ENCODE measurements at places on chromosomes 3 and 15.
A peak's percentile ranks its signal among the peaks of the same experiment; 100 is the strongest.

DNA sequence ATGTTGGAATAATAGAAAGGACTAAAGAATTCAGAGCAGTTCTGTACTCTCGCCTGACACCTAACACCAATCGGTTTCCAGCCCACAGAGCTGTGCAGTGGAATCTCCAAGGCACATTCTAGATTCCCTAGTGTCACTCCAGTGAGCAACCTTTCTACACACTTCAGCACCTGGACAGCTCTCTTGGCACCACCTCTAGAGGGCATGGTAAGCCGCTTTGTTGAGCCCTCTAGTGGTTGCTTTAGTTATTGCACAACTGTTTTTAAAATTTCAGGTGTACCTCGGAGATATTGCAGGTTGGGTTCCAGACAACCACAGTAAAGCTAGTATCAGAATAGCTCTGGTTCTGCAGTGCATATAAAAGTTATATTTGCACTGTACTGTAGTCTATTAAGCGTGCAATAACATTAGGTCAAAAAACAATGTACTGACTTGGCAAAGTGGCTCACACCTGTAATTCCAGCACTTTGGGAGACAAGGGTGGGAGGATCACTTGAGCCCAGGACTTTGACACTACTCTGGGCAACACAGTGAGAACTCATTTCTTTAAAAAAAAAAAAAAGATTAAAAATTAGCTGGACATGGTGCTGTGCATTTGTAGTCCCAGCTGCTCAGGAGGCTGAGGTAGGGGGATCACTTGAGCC lies 26.5 kb upstream of the ERC2 start:
- peak; percentile 25 for DNase-seq

- DNase-seq: no peak
Observed at GRCh38 chr3:101156787-101157345, 163.5 kb downstream of the IMPG2 start.

DNA sequence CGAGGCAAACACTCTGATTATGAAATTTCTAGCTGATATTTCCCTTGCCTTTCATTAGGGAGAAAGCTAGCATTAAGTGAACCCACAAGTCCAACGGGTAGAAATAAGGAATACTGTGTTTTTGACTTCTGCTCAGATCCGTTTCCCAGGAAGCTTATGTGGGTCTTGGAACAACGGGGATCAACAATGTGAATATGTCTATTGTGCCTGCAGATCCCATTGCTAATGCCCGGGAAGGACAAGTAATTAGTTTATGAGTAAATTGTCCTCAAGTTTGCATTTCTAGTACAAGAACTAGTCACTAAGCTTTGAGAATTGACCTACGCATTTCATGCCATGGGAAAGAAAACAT lies 236.4 kb downstream of the UACA start:
- peak; percentile 36 for DNase-seq

GRCh38 chr3:171049861-171050444 lies 23.4 kb upstream of the SLC2A2 start:
- DNase-seq: peak; percentile 58

DNA sequence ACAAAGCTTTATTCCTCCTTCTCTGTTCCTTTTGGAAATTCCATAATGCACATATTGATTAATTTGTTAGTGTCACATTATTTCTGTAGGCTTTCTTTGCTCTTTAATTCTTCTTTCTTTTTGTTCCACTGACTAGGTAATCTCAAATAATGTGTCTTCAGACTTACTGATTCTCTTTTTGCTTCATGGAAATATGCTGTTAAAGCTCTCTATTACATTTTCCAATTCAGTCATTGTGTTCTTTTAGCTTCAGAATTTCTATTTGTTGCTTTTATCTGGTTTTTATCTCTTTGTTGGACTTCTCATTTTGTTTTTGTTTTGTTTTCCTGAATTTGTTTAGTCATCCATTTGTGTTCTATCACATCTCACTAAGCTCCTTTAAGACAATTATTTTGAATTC lies 147.0 kb upstream of the EOMES start:
- no peak for DNase-seq

DNA sequence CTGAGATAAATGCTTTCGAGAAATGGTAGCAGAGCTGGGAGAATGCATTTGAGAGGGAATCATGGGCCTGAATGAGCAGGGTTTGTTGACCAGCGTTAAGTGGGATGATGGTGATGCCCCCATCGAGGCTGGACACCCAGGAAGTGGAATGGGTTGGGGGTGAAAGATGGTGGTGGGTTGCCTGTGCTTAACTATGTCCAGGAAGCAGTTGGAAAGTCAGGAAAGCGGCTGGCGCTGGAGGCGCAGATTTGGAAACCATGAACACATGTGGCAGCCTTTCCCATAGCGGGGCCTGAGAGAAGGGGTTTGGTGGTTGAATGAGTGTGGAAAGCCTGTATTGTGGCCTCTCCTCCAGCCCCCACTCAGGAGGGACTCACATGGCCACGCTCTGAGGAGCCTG lies 80.7 kb downstream of the AAGAB start:
- no peak for DNase-seq

DNA sequence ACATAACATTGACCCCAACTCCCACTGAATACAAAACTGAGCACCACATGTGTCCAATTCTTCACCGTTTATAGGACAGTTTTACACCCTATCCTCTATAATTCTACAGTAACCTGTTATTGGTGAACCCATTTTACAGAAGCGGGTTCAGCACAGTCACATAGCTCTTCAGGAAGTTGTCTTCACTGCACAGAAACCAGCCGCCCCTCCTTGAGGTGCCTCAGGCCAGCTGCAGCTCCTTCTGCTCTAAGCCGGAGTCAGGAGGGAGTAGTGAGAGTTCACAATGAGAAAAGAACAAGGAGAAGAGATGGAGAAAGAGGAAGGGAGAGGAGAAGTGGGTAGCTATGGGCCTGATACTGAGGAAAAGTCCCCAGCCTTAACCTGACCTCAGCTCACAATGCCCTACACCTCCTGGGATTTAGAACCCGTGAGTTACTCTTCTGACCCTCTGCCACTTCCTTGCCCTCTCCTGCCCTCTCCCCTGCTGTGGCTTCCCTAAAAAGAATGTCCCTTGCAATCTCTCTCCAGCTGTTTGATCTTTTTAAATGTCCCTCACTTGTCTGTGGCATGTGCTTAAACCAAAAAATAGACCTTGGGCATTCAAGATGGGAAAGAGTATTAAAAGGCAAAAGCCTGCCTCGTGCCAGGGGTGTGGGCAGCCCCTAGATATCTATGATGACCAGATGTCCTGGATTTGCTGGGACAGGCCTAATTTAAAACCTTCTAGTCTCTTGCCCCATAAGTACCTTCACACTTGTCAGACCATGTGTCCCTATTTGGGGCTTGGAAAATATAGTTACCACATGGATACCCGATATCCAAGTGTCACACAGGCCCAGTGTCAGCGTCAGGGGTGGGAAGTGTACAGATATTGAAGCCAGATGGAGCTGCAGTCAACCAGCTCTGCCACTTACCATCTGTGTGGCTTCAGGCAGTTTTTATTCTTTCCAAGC lies 71.3 kb upstream of the HES1 start:
- no peak for DNase-seq

DNA sequence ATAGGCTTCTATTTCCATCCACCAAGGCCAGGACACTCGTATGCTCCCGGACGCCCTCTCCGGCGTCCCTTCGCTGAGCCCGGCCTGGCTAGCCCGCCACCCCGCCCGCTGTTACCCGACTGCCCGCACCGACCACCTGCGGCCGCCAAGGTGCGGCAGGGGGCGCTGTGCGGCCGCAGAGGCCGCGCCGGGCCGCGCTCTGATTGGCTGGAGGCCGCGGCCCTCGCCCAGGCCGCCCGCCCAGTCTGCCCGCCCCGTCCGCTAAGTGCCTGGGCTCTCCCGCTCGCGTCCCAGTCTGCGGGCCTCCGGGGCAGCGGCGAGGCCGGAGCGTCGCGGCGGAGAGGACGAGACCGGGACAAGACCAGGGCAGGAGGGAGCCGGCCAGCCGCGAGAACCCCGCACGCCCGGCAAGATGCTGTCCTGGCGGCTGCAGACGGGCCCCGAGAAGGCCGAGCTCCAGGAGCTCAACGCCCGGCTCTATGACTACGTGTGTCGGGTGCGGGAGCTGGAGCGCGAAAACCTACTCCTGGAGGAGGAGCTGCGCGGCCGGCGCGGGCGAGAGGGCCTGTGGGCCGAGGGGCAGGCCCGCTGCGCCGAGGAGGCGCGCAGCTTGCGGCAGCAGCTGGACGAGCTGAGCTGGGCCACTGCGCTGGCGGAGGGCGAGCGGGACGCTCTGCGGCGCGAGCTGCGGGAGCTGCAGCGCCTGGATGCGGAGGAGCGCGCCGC lies at the start of gene SYNM:
SYNM (plus strand) TSS at position 293 of the 726 bp plus-strand sequence; CDS start at position 413, 120 bp downstream.
- peak; percentile 70 for DNase-seq

DNA sequence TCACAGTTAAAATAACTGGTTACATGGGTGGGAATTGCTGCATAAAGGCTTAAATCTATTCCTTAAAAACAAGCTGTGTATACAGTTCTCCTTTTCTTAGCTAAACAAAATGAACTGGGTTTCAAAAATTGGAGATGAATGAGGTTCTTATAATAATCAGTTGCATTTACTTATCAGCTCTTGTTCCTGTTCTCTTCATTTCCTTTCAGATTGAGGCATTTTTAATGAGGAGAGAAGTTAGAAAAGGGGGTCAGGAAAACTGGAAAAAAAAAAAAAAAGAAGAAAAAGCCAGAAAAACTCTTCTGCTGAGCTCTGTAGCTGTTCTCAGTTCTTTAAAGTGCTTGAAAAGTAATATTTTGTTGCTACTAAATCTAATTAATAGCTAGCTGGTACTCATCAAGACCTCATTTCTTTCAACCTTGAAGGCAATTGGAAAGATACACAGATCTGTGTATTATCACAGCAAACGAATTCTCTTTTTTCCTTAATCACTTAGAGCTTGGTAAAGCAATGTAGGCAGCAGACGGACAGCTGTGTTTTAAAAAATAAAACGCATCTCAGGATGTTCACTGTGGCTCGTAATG lies 32.2 kb downstream of the PTPRG start:
- DNase-seq: no peak

- DNase-seq: peak; percentile 81
Observed at GRCh38 chr15:92541291-92542200, 114.0 kb downstream of the FAM174B start.

GRCh38 chr15:64842096-64842939 lies 603 bp downstream of the PLEKHO2 start:
- DNase-seq: no peak

DNA sequence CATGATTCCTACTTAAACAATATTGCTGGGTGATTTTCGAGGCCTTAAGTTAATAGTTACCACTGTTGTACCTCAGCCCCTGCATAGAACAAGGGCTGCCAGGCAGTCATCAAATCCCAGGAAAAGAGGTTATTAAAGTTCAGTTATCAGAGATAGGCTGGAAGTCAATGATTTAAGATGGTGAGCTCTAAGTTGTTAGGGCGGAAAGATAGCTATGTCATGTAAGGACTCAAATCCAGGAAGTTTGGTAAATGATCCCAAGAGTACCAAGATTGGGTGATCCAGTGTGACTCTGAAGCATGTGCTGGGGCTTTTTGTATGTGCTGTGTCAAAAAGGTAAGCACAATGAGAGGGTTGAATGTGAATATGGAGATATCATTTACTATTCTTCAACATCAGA lies 287.9 kb downstream of the NLGN1 start:
- no peak for DNase-seq

DNA sequence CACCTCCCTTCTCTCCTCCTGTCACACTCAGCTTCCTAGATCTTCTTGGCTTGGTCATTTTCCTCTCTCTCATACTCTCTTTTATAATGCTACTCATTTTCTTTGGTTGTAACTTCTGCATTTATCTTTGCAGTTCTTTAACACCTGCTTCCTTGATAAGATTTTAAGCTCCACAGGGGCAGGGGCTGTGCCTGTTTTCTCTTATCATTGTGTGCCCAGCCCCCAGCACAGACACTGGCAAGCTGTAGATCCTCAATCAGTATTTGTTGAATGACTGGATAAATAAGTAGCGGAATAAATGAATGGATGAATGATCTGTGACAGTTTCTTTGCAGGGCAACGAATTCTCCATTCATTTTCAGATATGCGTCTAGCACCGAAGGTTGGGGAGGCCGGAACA lies 64.3 kb upstream of the MEX3B start:
- DNase-seq: no peak

GRCh38 chr3:193515966-193516365 lies 38.7 kb downstream of the ATP13A4 start:
- no peak for DNase-seq

DNA sequence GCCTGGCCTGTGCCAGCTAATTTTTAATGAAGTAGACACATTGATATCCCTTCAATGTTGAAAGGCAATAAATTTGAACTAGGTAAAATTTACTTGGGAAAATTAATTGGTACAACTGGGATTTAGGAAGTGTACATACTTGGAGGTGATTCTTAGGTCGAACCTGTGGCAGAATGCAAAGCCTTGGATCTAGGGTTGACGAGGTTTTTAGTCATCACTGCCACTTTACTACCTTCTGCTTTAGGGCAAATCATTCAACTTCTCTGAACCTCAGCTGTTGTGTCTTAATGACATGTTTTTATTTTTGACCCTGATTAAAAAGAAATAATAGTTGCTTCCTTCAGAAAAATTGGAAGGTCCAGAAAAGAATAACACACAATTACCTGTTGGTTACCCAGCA lies 2.5 kb downstream of the APPL1 start:
- no peak for DNase-seq

DNA sequence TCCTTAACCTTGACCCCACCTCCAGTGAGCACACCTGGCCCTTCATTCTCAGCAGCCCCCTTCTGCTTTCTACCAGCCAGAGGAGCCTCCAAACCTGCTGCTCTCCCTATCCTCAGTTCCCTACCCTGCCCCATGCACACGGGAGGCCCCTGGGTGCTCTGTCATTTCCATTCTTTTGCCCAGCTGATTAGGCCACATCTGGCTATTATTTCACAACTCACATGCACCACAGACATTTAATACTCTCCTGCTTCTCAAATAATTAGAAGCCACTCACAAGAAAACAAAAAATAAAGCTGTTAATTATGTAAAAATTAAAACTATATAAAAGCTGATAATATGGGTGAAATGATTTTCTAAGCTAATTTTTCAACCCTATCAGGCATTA lies 50.7 kb downstream of the MYLK start:
- no peak for DNase-seq

DNA sequence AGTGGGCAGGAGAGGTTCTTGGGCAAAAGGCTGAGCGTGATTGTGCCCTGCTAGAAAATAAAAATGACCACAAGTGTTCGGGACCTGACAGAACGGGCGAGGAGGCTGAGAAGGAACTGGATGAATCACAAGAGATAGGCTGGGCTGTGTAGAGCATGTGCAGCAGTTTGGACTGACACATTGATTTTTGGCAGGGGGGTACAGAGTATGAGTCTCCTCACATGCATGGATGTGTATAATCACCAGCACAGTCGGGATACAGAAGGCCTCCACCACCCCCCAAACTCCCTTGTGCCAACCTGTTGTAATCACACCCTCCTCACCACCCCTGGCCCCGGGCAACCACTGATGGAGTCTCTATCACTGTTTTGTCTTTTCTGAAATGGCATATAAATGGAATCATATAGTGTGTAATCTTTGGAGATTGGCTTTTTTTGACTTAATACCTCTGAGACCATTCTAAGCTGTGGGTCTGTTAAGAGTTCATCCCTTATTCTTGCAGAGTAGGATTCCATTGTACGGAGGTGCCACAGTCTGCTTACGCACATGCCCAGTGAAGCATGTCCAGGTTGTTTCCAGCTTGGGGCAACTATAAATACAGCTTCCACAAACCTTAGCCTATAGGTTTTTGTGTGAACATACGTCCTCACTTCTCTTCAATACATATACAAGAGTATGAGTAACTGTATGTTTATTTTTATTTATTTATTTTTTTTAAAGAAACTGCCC lies 438.8 kb downstream of the FOXP1 start:
- no peak for DNase-seq

- no peak for DNase-seq
Observed at GRCh38 chr15:32922541-32922940, 204.7 kb downstream of the GREM1 start.

Data from COR-L47 (cell line).